ENCODE measurements at places on chromosomes 3 and 15.

DNA sequence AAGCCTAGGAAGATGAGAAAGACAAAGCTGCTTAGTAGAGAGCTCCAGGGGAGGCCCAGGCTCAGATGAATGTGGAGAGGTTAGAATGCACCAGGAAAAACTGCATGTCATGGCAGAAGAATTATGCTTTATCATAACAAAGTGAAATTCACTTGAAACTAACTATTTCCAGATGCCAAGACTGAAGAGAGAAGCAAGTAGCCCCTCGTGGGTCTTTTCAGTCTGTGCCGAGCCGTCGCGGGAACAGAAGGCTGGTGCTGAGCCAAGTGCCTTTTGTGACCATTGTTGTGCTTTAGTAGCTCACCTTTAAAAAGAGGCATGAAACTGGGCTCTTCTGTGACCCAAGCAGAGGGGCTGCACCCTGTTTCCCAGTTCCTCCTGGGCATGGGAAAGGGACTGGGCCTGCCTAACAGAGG, 73.2 kb downstream of the CHDH start:
- DNase-seq, result no peak

- DNase-seq, result no peak
Observed at GRCh38 chr15:78082106-78082742, 4.7 kb upstream of the TBC1D2B start.

- DNase-seq, result no peak
Observed at GRCh38 chr15:79673416-79674123, 223.2 kb downstream of the MTHFS start.

DNA sequence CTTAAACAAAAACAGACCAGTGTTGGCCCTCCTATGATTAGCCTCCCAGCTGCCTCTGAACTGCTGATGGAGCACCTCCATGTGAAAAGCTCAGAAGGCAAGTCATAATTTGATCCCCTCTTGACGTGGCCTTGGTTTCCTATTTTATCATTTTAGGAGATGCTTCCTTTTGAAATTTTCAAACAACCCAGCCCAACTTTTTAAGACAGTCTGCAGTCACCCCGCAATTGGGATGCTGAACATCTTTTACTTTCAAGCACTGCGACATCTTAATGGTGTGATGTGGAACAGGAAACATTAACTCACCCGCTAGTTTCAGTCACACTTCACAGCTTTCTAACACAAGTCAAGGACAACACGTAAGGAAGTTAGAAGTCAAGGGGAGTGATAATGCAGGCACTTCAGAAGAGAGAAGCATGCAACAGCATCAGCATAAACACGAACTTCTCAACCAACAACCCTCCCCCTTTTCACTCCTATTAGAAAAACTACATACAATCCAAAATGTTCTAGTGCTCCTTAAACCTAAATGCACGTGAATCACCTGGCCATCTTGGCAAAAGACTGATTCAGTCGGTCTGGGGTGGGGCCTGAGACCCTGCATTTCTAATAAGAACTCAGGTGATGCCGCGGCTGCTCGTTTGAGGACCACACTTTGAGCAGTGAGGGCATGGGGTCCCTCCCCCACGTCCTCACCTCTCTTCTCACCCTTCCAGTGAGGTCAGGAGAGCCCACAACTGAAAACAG, 161.5 kb downstream of the FOXP1 start:
- no peak for DNase-seq

DNA sequence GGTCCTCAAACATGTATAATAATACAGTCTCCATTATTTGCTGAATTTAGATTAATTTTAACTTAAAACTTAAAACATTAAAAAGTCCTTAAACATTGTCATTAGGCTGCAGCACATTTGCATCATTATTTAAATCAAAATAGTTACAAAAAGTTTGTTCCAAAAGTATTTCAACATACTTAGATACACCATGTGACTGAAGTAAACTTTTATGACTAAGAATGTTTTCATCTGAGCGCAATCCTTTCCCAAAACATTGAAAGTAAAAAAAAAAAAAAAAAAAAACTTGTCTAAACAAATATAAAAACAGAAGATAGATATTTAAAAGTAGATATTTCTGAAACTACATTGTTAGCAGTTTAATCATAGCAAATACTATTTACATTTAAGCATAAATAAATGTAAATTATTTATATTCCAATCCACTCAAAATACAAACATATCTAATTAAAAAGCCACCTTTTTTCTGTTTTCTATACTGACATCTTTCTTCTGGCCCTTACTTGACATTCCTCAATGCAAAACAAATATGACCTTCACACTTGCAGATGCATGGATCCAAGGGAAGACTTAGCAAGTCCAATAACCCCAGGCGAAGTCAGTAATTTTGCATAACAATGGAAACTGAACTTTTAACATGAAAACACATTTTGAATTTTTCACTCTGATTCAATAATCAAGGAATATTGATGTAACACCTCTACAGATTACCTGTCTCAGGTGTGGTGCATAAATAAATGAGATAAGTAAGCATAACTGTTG, 10.3 kb downstream of the FAM227B start:
- DNase-seq, result no peak

GRCh38 chr15:90413411-90414379, 25.7 kb downstream of the IQGAP1 start:
- DNase-seq, result no peak

DNA sequence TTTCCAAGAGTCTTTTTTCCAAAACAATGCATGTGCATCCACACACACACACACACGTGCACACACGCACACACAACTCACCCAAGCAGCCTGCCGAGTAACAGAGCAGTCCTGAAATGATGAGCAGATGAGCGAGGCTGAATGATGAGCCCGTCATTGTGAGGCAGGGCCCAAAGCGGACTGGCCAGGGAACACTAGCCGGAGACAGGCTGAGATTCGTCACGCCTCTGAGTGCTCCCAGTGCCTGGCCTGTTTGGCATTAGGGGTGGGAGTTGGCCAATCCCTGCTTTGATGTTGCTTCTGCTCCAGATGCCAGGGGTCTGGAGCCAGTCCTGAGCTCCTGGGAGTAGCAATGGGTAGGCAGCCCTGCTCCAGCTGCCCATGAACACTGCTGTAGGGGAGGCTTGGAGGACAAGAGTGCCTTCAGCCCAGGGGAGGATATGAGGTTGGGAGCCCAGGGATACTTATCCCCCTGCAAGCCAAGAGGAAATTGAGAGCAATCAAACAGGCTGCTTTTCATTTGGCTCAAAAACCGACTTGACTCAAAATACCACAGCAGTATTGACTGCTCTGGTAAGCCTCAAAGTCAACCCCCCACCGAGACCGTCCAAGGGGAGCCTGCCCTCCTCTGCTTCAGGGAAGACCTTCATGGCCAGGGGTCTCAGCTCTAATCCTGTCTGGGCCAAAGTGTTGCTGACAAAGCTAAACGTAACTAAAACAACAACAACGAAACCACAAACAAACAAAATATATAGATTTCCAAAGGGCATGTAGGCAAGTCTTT, 22.9 kb downstream of the COLQ start:
- DNase-seq, result no peak

DNA sequence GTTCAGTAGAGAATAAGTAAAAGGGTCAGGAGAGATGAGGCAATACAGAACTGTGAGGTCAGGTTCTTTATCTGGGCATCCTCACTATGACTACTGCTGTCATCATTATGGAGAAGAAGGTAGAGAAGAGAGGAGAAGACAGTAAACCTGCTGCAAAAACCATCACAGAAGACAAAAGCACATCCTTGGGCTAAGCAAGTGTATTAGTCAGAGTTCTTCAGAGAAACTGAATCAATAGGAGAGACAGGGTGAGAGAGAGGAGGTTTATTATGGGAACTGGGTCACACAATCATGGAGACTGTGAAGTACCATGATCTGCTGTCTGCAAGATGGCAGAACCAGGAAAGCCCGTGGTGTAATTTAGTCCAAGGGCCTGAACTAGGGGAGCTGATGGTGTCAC, 9.5 kb upstream of the ABHD17C start:
- DNase-seq, result no peak

DNA sequence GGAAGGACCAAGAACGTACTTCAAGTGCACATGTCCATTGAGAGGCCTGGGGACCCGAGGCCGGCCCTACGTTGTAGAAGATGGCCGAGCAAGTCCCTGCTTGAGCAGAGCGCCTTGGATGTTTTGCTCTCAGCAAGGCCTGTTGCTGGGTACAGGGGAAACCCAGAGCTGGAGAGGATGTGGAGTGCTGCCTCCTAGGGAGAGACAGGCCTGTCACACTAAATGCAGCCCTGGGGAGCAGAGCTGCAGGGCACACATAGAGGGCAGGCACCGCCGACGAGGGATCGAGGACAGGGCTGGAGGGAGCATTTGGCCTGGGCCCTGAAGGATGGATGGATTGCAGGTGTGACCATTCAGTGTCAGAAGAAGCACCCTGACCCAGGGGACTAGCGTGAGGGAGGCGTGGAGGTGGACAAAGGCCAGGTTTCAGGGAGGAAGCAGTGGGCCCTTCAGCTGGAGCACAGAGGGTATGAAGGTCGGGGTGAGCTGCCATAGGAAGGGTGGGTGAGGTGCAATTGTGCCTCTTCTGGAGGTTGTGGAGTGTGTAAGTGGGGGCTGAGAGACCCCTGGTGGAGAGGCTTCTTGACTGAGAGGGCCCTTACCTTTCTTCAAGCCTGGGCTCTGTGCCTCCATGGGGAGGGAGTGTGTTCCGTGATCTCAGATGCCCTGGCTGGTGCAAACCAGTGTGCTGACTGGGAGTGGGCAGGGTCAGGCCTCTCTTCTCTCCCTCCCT, 142.4 kb downstream of the CHDH start:
- DNase-seq, result no peak

- DNase-seq, result peak; percentile 66
Observed at GRCh38 chr3:50316657-50317242, 5.8 kb downstream of the HYAL2 start.

GRCh38 chr3:48220746-48221145, 2.5 kb upstream of the CAMP start:
- no peak for DNase-seq

GRCh38 chr15:62440362-62441105, 275.4 kb upstream of the C2CD4B start:
- no peak for DNase-seq

GRCh38 chr3:30477149-30477921, 129.1 kb upstream of the TGFBR2 start:
- DNase-seq, result no peak

DNA sequence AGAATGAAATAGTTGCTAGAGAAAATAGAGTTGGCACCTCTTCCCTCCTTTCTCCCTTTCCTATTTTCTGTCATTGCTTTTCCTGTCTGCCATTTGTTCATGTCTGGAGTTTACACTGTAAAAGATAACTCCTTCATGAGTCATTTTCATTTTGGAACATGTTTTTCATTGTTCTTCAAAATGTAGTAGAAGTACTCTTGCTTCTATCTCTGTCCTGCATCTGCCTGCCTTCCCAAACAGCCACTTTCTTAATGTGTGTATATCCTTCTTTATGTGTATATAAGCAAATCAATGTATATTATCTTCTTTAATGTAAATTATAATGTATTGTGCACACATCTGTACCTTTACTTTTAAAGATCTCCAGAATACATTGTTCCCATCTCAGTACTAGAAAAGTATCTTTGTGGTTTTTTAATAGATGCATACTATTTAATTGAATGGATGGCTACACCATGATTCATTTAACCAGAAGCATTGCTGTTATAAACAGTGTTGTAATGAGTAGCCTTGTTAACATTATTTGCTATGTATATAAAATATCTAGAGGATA, 41.1 kb downstream of the TSC22D2 start:
- no peak for DNase-seq

DNA sequence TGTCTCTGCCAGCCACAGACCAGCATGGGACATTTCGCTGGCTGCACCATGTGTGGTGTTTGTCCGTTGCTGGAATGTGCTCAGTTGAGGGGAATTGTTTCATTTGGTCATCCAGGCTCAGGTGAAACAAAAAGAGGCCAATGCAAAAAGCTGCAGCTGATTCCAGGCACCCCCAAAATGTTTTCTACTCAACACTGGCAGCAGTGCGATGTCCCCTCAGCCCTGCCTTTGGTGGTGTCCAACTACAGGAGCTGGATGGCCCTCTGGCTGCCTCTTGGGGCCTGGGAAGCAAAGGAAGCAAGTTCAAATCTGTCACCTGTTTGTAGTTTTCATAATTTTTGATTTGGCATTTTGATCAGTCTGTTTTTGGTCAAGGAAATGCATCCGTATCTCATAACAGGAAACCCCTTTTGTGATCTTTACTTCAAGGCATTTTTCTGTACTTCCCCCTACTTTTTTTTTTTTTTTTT, 141.8 kb downstream of the EEFSEC start:
- no peak for DNase-seq

DNA sequence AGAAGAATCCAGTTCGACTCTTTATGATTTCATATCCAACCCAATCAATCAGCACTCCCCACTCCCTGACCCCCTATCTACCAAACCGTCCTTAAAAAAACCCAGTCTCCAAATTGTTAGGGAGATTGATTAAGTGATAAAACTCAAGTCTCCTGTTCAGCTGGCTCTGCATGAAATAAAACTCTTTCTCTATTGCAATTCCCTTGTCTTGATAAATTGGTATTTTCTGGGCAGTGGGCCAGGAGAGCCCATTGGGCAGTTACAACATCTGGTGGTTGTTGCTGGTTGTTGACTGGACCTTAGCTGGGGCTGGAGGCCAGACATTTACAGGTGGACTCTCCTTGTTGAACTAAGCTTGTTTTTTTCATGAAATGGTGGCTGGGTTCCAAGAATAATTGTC, 642.3 kb downstream of the ROBO2 start:
- no peak for DNase-seq

DNA sequence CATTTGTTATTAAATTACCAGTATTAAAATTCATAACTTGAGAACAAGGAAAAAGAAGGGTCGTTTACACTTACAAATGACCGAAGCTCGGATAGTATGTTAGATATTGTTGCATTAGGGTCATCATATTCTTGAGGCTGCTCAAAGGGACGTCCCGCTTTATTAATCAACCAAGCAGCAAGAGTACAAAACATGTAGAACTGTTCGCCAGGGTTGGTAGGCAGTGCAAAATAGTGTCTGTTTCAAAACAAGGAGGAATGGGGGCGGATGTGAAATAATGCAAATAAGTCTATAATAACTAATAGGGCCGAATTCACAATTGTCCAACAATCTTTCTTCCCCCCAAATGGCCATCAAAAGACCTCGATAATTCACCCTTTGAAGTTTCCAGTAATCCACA, 2.9 kb downstream of the IFT57 start:
- no peak for DNase-seq

- no peak for DNase-seq
Observed at GRCh38 chr3:141313093-141313683, 55.1 kb upstream of the ZBTB38 start.
